NCI-H1930 (cell line): ENCODE measurements at places on chromosomes 6 and 20.

DNA sequence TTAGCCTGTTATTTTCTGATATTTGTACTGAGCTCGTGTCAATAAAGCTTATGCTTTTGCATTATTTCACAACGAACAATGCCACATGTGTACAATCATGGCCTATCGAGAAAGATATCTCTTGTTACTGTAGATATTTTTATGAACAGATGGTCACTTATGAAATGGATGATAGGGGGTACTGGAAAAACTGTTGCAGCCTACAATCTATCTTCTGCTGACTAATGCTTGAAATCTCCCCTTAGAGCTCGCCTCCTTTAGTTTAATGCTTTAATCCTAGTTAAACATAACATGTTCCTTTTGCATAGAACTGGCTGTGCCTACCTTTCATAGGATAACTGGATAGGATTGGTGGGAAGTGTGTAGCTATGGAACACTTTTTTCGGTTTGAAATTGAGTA lies 296.2 kb downstream of the FARS2 start:
- DNase-seq = no peak

DNA sequence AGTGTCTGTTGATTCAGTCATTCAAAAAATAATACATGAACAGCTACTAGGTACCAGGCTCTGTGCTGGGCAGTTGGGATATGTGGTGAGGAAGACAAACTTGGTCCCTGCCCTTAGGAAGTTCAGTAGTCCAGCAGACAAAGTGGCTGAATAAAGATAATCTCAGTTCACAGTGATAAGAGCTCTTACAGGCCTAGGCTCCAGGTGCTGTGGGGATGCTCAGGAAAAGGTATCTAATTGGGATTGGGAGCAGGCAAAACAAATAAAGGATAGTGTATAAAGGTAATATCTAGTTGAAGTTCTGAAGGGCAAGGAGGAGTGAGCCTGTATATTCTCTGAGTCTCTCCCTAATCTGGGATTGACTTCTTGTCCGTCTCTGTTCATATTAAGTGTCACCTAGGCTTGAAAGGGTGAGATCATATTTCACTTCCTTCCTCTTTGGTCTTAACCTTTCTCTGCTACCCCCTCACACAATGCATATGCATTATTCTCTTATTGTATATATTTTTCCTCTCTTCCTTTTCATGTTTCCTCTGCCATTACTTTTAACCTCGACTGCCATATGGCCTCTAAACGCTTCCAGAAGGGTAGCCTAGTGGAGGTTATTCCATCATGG lies 13.5 kb downstream of the PTPN1 start:
- DNase-seq = no peak

DNA sequence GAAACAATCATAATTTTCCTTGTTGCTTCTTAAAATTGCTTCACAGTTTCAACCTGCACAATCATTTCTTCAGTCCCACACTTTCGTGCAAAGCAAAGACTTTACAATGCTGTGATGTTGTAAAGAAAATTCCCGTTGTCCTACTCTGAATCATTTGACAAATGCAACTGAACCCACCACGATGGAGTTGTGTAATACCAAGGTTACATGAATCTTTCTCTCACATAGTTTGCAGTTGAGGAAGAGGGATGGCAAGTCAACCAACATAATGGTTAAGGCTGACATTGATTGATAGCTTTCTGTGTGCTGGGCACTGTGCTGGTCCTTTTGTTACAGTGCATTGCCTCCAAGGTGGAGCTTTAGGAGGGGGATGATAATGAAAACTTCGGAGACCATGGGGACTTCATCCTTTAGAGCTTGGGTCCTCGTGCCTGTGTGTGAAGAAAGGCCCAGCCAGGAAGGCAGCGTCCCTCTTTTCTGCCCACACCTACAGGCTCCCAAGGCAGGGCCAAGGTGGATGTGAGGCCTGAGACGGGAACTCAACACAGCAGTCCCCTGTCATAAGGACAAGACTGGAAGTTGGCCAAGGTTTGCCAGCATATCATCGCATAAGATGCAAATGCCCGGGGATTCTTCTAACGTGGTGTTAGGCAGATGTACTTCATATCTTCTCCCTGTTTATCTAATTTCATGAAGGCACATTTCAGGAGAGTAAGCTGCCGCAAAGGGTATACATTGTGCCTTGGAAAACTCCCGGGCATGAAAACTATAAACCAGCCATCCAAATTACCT lies 96.9 kb downstream of the LY86 start:
- no peak for DNase-seq

DNA sequence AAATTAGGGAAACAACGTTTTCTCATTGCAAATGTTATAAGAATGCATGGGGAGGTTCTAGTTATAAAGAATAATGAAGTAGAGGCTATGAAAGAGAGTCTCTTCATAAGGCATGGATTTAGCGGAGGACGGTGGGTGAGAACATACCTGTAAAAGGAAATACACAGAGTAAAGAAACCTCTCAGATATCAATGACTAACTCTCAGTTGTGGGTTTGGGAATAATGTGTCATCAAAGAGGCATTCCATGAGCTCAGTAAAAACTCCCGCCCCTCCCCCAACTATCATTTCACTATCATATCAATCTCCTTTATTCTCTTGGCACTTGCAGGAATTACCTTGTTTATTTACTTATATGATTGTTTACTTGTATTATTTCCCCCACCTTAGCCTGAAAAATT lies 695.4 kb downstream of the PTPRT start:
- DNase-seq = no peak

DNA sequence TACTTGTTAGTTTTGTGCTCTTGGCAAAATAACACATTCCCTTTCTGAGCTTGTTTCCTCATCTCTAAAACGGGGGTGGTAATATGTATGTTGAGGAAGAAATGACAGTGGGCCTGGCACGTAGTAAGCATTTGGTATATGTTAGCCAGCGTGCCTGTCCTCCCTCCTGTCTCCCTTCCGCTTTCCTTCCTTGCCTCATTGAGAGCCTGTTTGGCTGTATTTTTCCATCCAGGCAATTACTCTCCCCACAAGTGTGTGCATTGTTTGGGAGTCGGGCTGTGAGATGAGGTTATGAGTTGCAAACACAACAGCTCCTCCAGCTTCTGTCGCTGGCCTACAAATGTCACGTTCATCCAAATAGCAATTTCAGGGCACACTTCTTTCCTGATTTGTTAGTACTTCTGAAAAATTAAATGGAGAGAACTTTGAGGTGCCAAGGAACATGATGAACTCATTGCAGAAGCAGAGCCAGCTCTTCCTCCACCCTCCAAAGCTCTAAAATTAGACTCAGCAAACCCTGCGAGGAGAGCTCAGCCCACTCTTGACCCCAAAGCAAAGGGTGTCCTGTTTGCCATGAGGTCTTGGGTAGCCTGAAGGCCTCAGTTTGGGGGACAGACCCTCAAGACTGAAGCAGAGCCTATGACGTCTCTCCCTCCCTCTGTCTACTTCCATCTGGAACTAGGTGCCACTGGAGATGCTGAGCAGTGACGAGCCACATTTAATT lies 50.7 kb upstream of the TOX2 start:
- no peak for DNase-seq

GRCh38 chr6:13538084-13538483 lies 36.3 kb upstream of the SIRT5 start:
- no peak for DNase-seq

DNA sequence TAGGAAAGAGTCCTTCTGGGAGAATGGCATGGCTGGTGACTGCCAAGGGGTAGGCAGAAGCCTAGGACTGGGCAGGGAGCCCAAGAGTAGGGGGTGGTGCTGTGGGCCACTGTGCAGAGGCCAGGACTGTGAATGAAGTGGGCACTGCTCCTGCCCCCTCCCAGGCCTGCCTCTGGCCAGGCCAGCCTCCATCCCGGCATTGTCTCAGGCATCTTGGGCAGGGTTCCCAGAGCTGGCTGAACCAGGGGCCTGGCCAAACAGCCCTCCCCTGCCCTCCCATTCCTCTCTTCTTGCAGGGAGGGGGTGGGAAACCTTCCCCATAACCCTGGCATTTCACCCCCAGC lies 81.6 kb downstream of the MRPL14 start:
- DNase-seq = no peak
